ENCODE measurements at places on chromosomes 13 and 19. TPM values are rescaled to one million over a fixed set of nuclear protein-coding genes. Genes with fewer than 3 reads are reported as not detected.
A peak's percentile ranks its signal among the peaks of the same experiment; 100 is the strongest.

The SULT2A1 gene
- total RNA-seq: not detected

DNA sequence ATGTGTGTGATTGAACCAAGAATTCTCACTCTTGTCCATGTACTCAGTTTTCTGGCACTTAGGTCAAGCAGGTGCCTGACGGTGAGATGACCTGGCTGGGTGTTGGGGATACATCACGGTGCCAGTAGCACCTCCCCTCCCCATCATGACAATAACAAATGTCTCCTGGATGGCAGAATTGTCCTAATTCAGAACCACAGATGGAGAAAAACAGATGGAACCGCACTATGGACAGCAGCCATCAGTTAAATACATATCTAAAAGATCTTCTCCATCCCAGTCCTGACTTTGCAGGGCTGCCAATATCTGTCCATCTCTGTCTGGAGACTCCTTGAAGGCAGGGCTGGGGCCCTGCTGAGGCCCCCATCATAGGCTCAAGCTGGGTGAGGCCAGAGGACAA is 126.9 kb downstream of the PTPRS start:
- no peak for DNase-seq

GRCh38 chr19:1229056-1229923 is 8.5 kb downstream of the CBARP start:
- DNase-seq: no peak

GRCh38 chr13:110464556-110465333 is 96.8 kb downstream of the RAB20 start:
- DNase-seq: no peak

- no peak for DNase-seq
Observed at GRCh38 chr19:32296694-32297093, 48.7 kb upstream of the ZNF507 start.

- DNase-seq: no peak
Observed at GRCh38 chr13:75945841-75946482, 309.8 kb downstream of the LMO7 start.

- no peak for DNase-seq
Observed at GRCh38 chr19:23665651-23666410, 21.2 kb downstream of the ZNF675 start.

The SYDE1 gene
- total RNA-seq: 28.2 TPM

The MED29 gene
- 282 TPM for total RNA-seq

- no peak for DNase-seq
Observed at GRCh38 chr13:42102961-42103865, 54.8 kb downstream of the DGKH start.

DNA sequence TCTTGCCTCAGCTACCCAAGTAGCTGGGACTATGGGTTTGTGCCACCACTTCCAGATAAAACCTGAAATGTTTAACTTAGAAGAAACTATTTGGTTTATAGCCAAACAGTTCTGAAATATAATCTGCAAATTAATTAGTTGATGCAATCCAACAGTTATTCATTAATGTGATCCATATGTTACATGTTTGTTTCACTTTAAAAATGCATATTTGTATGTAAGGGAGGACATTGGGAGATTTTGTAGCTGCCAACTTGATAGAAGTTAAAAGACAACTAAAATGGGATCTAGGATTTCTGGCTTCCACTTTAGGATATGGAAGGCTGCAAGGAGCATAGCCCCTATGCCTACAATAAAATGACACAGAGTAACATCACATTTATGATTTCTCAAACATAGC is 532.5 kb upstream of the SLC10A2 start:
- no peak for DNase-seq

The IGFL1 gene
- not detected for total RNA-seq

DNA sequence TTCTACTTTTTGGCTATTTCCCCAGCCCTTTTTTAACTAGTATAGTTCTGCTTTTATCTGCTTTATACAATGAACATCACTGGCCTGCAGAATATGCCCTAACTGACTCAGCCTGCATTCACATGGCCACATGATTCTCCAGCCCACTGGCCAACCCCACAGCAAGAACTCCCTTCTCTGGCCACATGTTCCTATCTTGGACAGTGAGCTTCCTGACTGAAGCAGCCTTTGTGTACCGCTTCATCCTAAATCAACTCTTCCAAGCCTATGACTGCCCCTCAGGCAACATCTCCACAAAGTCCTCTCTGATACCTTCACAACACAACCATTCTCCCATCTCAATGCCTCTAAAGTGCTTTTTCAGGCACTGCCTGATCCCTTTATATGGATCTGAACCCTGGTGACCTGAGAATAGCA is 214.1 kb downstream of the COL4A1 start:
- DNase-seq: no peak

DNA sequence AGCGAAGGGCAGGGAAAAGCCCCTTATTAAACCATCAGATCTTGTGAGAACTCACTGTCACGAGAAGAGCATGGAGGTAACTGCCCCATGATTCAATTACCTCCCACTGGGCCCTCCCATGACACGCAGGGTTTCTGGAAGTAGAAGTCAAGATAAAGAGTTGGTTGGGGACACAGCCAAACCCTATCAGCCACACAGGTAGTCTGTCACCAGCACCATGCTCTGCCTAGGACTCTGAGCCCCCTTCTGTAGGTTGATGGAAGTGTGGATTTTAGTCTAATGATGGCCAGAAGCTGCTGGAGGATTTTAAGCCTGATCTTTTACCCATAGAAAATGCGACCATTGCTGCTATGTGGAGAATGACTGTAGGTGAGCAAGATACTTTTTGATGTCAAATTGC is 60.8 kb downstream of the ARHGEF7 start:
- no peak for DNase-seq

The APOC4 gene
- not detected for total RNA-seq

GRCh38 chr19:44572581-44572900 is 40.8 kb upstream of the IGSF23 start:
- no peak for DNase-seq

DNA sequence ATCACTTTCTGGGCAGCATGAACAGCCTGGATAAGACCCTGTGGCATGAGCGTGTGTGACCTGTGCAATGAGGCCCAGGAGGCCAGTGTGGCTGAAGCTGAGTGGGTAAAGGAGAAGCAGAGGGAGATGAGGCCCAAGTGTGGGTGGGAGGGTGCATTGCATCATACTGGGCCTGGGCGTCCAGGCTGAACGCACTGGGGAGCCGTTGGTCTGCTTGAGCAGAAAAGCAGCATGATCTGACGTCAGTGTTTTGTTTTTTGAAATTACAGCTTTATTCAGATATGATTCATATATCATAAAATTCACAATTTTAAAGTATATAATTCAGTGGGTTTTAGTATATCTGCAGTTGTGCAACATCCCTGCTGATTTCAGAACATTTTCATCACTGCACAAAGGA is 409.7 kb downstream of the HS6ST3 start:
- no peak for DNase-seq

DNA sequence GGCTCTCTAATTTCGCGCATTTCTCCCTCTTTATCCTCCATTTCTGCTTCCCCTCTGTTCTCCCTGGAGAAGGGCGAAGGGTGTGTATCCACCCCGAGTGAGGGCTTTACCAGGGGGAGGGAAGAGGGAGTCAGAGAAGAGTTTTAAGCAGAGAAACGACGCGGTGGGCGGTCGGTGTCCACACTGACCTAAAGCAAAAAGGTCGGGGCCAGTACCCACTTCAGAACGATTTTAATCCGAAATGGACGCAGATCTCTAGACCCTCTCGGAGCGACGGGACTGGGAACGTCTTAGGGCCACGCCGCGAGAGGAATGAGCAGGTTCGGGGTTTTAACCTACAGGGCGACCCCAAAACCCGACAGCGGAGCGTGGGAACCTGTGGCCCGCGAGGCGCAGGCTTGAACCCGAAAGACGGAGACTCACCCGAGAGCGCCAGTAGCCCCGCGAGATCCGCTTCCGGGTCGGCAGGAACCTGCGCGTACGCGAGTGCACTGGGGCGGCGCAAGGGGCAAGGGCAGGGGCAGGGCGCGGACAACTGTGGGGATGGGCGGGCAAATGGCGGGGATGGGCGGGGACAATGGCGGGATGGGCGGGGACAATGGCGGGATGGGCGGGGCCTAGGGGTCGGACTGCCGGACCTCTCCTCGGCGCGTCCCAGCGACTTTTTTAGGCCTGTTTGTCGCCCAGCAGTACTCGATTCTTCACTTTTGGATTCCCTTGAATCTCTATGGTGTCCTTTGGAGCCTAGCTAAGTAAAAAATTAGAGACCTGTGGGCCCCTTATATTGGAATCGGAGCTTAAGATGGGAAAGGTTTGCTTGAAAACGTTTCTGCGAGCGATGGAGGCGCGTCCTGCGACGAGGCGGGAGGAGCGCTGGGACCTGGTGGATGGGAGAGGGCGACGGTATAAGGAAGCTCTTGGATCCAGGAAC is at the start of gene ZNF677:
Gene ZNF677, minus strand, starts transcription at position 463 of the 931 bp plus-strand sequence. CDS start 3,323 bp downstream, outside the sequence.
- DNase-seq: peak; percentile 91

GRCh38 chr19:4521170-4521887 is 3.0 kb upstream of the PLIN4 start:
- no peak for DNase-seq

The CLEC17A gene
- total RNA-seq: 0.55 TPM

DNA sequence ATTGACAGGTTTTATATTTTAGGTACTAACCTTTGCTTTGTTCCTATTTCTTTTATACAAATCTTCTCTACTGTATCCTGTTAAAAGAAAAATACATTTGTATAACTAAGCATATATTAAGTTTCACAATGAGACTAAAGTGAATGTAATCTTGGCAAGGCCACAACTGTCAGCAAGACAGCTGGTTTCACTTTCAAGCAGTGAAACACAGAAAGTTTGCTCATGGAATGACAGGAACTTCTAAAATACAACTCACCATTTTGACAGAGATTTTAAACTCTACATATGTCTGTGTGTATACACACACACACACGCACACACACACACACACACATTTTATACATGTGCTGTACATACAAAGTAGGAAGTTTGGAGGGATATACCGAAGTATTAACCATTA is 53.3 kb downstream of the PARP4 start:
- no peak for DNase-seq

- peak; percentile 40 for DNase-seq
Observed at GRCh38 chr19:1324806-1325567, 39.3 kb downstream of the EFNA2 start.

The SIGLEC11 gene
- total RNA-seq: 1.2 TPM

DNA sequence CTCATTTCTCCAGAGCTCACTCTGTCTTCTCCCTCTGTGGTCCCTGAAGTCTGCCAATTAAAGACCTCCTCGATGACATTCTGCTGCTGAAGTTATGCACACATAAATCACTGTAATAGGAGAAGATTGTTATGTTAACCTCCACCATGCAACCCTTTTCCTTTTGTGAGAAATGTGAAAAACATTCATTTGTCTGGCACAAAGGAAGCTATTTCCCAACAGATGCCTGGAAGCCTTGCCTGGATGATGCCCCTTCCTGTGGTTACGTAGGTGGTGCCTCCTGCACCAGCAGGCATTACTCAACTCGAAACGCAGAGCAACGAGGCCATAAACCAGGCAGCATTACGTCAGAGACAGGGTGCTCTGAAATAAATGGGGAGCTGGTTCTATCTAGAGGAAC is 327.4 kb upstream of the ZNF507 start:
- DNase-seq: peak; percentile 79

The ACTMAP gene
- total RNA-seq: not detected

- DNase-seq: no peak
Observed at GRCh38 chr13:28530729-28531076, 35.8 kb upstream of the FLT1 start.

GRCh38 chr19:42548552-42548951 is 20.3 kb upstream of the CEACAM1 start:
- no peak for DNase-seq

The NLRP13 gene
- total RNA-seq: not detected

DNA sequence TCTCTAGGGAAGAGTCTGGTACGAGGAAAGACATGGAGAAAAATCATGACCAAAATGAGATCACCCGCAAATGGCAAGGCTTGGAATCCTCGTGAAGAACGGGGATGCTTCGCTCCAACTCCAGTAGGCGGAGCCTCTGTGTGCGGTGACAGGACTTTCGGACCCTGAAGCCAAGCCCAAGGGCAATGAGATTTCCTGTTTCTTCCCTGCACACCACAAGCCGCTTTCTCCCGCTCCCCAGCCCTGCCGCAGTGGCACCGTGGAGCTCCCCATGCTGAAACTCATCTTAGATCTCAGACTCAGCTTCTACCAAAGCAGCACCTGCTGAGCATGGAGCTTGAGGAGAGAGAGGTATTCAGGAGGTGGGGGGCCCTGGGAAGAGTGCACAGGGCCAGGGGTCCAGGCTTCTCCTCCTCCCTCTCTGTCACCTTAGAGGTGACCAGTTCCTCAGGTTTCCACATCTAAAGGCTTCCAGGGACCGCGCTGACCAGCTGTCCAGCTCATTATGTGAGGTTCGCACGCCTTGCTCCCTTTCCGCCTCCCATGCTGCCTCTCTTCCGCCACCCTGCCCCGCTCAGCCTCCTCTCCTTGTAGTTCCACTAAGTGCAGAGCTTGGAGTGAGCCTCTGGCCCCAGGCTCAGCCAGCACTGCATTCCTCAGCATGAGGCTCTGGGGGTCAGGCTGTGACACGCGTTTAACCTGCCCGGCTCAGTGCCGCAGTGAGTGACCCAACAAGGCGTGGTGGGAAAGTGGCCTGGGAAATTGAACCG is 153.8 kb upstream of the SOX1 start:
- no peak for DNase-seq

The AMH gene
- total RNA-seq: not detected

The DCT gene
- total RNA-seq: 0.88 TPM
